ENCODE measurements at places on chromosomes 3 and 15. TPM values are rescaled to one million over a fixed set of nuclear protein-coding genes. Genes with fewer than 3 reads are reported as not detected.

DNA sequence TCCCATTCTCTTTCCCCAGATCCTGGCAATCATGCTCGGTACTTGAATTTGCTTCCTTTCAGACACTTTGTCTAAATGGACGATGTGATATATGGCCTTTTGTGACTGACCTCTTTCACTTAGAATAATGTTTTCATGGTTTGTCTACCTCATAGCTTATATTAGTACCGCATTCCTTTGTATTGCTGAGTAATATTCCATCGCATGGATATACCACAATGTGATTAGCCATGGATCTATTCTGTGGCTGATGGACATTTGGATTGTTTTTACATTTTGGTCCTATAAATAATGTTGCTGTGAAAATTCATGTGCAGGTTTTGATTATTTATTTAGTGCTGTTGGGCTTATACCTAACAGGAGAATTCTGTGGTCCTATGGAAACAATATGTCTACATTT lies 458.6 kb downstream of the GABRG3 start:
- DNase-seq, result no peak

DNA sequence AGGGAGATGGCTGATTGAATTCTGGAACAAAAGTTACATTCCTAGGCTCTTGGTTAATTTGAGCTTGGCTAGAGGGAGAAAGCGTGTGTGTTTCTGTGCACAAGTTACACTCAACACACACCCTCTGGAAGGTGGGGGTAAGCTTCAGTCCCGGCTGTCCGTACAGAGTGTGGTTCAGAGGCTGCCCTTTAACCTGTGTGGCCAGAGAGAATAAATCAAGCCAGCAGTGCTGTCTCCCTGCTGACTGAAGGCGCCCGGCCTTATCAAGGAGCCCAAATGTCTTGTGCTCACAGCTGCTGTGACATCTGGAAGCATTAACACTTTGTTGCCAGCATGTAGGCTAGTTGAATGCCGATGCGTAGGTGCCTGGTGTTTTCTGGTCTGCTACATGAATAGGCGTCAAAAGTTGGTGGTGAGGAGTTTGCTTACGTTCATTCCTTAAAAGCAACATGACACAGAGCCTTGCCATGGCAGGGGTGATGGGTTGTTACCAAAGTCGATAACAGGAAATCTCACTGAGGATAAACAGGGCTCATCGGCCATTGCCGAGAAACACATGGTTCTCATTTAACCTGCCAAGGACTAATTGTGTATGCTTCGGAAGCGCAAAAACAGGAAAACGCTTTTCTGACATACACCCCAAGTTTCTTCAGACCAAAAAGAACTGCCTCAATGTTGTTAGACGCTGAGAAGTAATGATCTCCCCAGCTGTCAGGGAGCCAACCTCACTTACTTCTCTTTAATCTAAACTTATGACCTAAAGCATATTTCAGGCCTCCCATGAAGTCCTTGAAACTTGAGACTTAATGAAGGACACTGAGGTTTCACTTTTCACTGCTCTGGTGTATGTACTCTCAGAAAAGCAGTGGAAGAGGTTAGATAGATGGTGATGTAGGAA lies 95.8 kb upstream of the CTDSPL start:
- DNase-seq, result no peak

ACAD11 gene
- total RNA-seq, result 20.7 TPM

CHRM5 gene
- not detected for total RNA-seq
